Large intestine (tissue), 12 donors: ENCODE measurements at places on chromosomes 2 and 18. TPM values are rescaled to one million over a fixed set of nuclear protein-coding genes. Genes with fewer than 3 reads are reported as not detected.

DNA sequence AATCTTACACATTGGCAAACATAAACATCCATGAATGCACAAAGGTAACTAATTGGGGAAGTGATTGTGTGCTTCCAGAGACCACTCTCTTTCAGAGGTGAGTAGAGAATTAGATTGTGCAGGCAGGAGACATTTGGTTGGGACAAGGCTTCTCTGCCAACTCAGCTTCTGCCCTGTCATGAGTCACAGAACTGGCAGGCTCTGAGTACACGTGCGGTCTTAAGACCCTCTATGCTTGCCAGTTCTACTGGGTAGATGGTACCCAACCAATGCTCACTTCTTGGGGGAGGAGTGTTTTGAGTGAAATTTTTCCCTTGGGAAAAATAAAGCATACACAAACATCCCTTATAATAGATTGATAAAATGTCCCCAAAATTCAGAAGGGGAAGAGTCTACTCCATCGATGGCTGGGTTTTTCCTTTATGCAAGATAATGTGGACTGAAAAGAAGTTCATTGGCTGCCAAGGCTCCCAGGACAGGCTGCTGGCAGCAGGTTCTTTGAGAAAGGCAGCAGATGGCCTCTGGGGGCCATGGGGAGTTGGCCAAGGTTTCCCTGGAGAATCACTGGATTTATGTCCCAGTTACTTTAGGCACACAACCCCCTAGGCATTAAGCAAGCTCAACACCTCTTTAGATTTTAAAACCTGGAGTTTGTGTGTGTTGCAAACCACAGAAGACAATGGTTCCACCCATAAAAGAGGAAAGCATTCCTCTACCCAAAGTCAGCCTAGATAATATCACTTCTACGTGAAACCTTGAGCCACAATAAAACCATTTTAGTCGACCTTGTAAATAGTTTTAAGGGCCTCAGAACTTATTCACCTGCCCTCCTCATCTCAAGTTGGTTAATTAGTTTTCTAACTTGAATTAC, 417.0 kb downstream of the TXNL1 start:
- no peak overlapping the region for H3K4me3 ChIP-seq
- no peak overlapping the region for H3K27ac ChIP-seq
- no peak for DNase-seq
- no peaks in the 10 kb centered on the region for H3K36me3 ChIP-seq
- no peaks in the 10 kb centered on the region for H3K4me1 ChIP-seq
- H3K27me3 ChIP-seq, result no peaks in the 10 kb centered on the region

Gene CNGA3
- 2.3 TPM for polyA plus RNA-seq

GRCh38 chr2:240640939-240641338, 15.7 kb downstream of the GPR35 start:
- H3K27me3 ChIP-seq, result peaks cover 22% of the 10 kb centered on the region
- no peaks in the 10 kb centered on the region for H3K36me3 ChIP-seq
- H3K4me1 ChIP-seq, result no peaks in the 10 kb centered on the region
- H3K27ac ChIP-seq, result no peak overlapping the region

GRCh38 chr2:52311862-52312261, 1279.9 kb upstream of the NRXN1 start:
- H3K4me3 ChIP-seq, result no peak overlapping the region
- H3K4me1 ChIP-seq, result no peaks in the 10 kb centered on the region
- no peak overlapping the region for H3K27ac ChIP-seq
- DNase-seq, result no peak
- no peaks in the 10 kb centered on the region for H3K36me3 ChIP-seq
- H3K27me3 ChIP-seq, result no peaks in the 10 kb centered on the region

Gene LIMS2
- polyA plus RNA-seq, result 25.0 TPM

Gene PROM2
- 2.0 TPM for polyA plus RNA-seq

- H3K27ac ChIP-seq, result no peak overlapping the region
- no peaks in the 10 kb centered on the region for H3K36me3 ChIP-seq
- H3K4me1 ChIP-seq, result peaks cover 10% of the 10 kb centered on the region
- H3K27me3 ChIP-seq, result no peaks in the 10 kb centered on the region
- peak; percentile 14 for DNase-seq
- H3K4me3 ChIP-seq, result no peak overlapping the region
These were observed 2.0 kb downstream of the TMEM169 start for GRCh38 chr2:216083464-216084281.

GRCh38 chr2:3575534-3576262, 638 bp downstream of the RPS7 start:
- peak overlapping the region; percentile 64 for H3K4me3 ChIP-seq
- peaks cover 39% of the 10 kb centered on the region for H3K36me3 ChIP-seq
- DNase-seq, result peak; percentile 41
- H3K27me3 ChIP-seq, result no peaks in the 10 kb centered on the region
- H3K4me1 ChIP-seq, result peaks cover 3% of the 10 kb centered on the region
- peak overlapping the region; percentile 72 for H3K27ac ChIP-seq

Gene CXCR1
- 0.01 TPM for polyA plus RNA-seq

Gene MAP4K3
- 31.4 TPM for polyA plus RNA-seq

GRCh38 chr2:3202926-3203325, 174.7 kb downstream of the EIPR1 start:
- H3K4me1 ChIP-seq, result no peaks in the 10 kb centered on the region
- peaks cover 2% of the 10 kb centered on the region for H3K36me3 ChIP-seq
- H3K27me3 ChIP-seq, result no peaks in the 10 kb centered on the region
- no peak for DNase-seq

DNA sequence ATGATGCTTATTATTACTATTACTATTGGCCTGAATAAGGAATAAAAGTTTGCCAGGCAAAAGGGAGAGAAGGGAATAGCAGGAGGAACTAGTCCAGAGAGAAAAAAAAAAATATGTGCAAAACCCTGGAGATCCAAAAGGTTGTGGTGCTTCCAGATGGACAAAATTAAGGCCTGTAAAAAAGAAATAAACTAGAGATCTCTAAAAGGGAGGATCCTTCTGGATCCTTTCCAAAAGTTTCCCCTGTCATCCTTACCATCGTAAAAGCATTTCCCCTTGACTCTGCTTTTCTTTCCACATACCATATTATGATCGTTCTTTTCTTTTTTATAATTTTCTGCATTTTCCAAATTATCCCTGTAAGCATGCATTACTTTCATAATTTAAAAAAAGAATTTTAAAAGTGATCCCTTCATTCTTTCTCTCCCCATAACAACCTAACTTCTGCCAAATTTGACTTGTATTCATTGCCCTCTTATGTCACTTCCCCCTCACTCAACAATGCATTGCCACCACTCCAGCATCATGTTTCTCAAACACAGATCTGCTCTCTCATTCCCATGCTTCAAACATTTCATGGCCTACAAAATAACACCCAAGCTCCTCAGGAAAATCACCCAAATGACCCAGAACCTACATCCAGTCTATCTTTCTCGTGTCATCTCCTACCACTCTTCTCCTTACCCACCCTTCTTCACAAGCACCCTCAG, 40.3 kb downstream of the RBMS1 start:
- no peak overlapping the region for H3K4me3 ChIP-seq
- H3K27me3 ChIP-seq, result no peaks in the 10 kb centered on the region
- no peaks in the 10 kb centered on the region for H3K36me3 ChIP-seq

- H3K4me3 ChIP-seq, result peak overlapping the region; percentile 84
- no peaks in the 10 kb centered on the region for H3K27me3 ChIP-seq
- H3K4me1 ChIP-seq, result peaks cover 3% of the 10 kb centered on the region
- DNase-seq, result peak; percentile 60
These were observed 748 bp downstream of the FMNL2 start for GRCh38 chr2:152335726-152336118.

Gene TET3
- polyA plus RNA-seq, result 18.1 TPM

Gene CXCR4
- 17.8 TPM for polyA plus RNA-seq

GRCh38 chr18:70423120-70423519, 134.3 kb downstream of the SOCS6 start:
- H3K36me3 ChIP-seq, result no peaks in the 10 kb centered on the region
- peaks cover 35% of the 10 kb centered on the region for H3K4me1 ChIP-seq
- no peaks in the 10 kb centered on the region for H3K27me3 ChIP-seq
- no peak overlapping the region for H3K4me3 ChIP-seq

DNA sequence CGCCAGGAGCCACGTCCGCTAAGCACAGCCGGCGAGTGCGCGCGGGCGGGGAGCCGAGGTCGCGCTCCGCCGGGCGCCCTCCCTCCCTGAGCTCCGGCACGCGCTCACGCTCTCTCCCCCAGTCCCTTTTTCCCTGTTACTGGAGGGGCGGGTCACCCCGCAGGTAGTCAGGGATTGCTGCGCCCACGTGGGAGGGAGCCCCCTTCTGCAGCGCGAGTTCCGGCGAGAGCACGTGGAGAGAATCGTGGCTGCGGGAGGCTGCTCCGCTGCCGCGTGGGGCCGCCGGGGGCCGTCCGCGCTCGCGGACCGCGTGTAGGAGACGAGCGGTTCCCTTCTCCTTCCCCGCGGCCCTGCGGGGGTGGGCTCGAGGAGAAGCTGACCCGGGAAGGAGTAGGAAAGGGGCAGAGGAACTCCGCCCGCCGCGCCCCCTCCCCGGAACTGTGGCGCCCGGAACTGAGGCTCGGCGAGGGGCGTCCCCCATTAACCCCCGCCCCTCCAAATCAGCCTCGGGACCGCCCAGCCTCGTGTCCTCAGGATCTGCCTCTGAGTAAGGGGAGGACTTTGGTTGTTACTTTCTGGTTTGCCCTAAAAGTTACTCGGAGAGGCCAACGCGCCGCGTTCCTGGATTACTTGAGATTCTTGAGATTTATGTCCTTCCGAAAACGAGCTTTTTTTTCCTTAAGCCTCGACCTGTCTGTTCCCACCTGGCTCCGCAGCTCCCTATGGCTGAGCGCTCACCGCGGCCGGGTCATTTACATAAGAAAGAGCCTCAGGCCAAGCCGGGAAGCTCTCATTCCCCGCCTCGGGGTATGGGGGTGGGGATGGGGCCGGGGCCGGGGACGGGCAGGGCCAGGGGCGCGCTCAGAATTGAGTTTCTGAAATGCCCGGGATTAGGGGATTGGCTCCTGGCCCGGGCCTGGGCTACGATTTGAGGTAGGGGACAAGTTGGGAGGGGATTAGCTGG, 1.1 kb downstream of the HK2 start:
- H3K4me3 ChIP-seq, result peak overlapping the region; percentile 40
- H3K36me3 ChIP-seq, result no peaks in the 10 kb centered on the region
- H3K27me3 ChIP-seq, result peaks cover 62% of the 10 kb centered on the region
- H3K4me1 ChIP-seq, result peaks cover 3% of the 10 kb centered on the region

DNA sequence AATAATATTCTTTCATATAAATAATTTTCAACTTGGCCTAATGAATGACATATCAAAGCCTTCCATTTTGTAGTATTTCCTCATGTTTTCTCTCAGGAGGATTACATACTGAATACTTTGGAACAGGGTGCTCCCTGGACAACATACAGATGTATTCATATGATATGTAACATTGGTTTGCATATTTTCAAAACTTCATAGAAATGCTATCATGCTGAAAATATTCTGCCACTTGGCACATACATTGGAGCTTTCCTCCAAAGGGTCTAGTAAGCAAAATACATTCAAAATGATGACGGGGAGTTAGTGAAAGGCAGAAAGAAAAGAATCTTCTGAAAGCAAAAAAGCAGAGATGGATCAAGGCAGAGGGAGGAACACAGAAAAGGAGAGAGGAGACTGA, 38.1 kb upstream of the RTN4 start:
- no peaks in the 10 kb centered on the region for H3K4me1 ChIP-seq
- no peaks in the 10 kb centered on the region for H3K27me3 ChIP-seq
- DNase-seq, result no peak
- no peak overlapping the region for H3K4me3 ChIP-seq
- H3K27ac ChIP-seq, result no peak overlapping the region

DNA sequence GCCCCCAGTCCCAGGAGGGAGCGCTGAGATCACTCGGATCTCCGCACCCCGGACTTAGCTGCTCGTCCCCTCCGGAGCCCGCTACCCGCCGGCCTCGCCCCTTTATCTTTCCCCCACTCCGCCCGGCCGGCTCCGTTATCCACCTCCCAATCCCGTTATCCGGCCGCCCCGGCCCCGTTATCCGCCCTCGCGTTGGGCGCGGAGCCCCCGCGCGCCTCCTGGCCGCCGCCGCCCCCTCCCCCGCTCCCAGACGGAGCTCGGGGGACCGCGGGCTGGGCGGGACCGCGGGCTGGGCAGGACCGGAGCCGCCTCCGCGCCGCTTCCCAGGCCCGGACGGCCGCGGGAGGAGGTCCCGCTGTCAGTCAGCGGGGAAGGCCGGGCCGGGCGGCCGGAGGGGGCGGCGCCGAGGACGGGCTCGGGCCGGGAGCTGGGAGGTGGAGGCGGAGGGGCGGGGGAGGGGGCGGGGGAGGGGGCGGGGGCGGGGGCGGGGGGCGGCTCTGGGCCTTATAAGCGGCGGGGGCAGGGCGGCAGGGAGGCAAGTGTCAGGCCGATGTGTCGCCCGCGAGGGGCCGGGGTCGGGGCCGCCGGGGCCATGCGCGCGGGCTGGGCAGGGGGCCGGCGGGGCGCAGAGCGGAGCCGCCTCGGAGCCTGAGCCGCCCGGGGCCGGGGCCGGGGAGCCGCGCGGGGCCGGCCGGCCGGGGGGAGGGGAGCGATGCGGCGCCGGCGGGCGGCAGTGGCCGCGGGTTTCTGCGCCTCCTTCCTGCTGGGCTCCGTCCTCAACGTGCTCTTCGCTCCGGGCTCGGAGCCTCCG, at the start of gene PKDCC:
TSS of gene PKDCC (plus strand) at position 534 of the 811 bp plus-strand sequence. CDS start at position 713, 179 bp downstream.
- H3K27ac ChIP-seq, result peak within 1 kb of the TSS; percentile 94
- peaks cover 21% of the 10 kb centered on the region for H3K36me3 ChIP-seq
- DNase-seq, result peak; percentile 87
- no peaks in the 10 kb centered on the region for H3K27me3 ChIP-seq
- H3K4me3 ChIP-seq, result peak within 1 kb of the TSS; percentile 96

Gene CROCC2
- polyA plus RNA-seq, result 0.09 TPM

Gene ANKRD30BL
- 0.09 TPM for polyA plus RNA-seq

DNA sequence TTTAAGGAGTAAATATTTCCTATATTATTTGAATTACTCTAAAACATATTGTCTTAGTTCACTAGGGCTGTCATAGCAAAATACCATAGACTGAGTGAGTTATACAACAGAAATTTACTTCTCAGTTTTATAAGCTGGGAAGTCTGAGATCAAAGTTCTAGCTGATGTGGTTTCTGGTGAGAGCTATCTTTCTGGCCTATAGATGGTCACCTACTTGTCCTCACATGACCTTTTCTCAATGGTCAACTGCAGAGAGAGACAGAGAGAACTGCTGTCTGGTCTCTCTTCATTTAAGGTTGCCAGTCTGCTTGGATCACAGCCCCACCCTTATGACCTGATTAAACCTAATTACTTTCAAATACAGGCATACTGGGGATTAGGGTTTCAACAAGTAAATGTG, 490.9 kb downstream of the FBXO15 start:
- H3K4me1 ChIP-seq, result no peaks in the 10 kb centered on the region
- DNase-seq, result no peak
- H3K27me3 ChIP-seq, result no peaks in the 10 kb centered on the region
- no peaks in the 10 kb centered on the region for H3K36me3 ChIP-seq

Gene SNTG2
- 0.48 TPM for polyA plus RNA-seq

Gene PCARE
- 0.01 TPM for polyA plus RNA-seq
